ENCODE measurements at places on chromosomes 3 and 15.

DNA sequence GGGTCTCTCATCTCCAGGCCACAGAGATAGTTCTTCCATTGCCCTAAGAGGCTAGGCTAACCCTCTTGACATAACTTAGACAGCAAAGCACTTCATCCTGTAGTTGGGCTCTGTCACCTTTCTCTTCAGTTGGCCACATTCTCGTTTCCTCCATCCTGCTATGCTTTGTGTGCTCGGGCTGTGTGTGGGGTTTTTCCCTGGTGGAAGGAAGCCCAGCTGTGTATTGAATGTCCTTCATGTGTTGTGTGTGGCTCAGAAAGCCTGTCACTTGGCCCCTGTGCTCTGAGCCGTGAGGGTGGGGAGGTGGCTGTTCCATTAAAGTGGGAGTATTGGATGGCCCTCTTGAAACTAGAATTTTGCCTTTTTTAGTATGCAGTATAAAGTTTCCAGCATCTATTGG, 8.8 kb upstream of the EXOG start:
- DNase-seq = no peak

DNA sequence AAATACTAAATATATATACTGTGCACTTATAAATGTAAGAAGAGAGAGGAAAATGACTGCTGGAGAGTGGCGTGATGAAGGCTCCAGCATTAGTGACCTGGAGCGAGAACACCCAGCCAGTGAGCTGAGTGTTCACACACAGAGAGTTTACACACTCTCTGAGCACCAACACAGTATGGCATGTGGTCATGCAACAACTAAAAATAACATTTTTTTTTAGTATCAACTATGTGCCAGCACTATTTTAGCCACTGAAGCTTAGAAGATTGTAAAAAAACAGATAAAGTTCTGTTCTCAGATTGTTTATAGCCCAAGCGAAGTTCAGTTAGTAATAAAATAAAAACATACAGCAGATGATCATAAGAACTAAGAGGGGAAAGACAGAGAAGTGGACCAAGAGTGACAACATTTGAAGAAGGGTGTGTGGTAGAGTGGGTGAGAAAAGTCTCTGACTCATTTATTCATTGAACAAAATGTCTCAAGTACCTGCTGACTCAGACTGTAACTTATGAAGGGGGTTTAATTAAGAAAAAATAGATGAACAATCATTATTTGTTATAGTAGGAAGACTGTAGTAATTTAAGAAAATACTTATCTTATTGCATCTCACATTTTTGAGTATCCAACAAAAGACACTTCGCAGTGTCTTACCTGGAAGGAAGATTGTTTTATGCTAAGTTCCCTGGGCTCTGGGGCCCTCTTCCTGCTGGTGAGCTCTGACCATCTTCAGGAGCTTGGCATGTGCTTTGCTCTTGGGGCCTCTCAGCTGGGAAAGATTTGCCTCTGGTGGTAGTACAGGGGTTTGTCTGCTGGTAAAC, 43.8 kb downstream of the GAP43 start:
- DNase-seq = no peak

DNA sequence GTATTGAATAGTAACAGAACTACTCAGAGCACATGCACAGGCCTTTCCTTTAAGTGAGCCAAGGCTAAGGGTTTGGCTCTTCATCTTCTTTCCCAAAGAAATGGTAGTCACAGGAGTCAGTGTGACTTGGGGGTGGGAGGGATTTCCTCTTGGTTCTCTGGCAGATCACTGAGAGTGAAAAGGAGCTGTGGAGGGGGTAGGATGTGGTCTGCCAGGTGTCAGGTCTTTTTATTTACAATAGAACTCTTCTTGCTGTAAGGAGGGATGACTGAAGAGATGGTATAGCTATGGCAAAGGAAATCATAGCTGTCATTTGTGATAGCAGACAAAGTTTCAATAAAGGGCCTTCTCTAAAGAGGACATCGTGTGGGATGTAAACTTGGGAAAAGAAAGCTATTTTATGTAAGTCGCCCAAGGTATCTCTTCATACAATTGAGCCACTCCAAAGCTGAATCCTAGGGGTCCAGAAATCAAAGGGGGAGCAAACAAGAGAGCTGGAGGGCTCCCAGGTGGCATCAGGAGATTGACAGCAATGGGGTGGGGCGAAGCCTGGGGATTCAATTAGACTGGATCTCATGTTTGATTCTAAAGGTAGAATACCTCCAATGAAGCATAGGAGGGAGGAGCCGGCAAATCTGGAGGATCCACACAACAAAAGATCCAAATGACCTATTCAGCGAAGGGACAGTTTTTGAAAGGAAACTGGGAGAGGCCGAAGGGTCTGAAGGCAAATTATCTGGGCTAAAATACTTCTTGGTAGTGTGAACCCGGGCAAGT, 20.0 kb upstream of the CHD2 start:
- no peak for DNase-seq

- DNase-seq = no peak
Observed at GRCh38 chr15:34109797-34110663, 8.1 kb downstream of the PGBD4 start.

GRCh38 chr15:78054966-78055365, 22.5 kb downstream of the TBC1D2B start:
- no peak for DNase-seq

- no peak for DNase-seq
Observed at GRCh38 chr3:48413086-48413485, 16.8 kb downstream of the PLXNB1 start.

DNA sequence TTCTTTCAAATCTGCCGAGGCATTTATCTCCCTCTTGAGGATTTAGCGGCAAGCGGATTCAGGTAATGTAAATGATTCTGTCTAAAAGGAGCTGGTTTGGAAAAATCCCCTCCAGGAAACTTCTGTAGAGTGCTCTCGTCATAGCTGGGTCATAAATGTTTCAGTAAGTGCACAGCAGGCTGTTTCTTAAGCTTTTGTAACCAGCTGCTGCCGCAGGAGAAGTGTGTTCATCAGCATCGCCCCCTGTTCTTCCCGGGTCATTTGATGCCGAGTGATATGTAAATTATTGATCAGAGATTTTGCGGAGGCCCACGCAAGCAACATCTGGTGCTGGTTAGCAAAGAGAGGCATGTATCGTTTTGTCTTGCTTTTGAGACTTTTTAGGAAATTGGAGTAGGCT, 53.1 kb downstream of the DNASE1L3 start:
- no peak for DNase-seq

DNA sequence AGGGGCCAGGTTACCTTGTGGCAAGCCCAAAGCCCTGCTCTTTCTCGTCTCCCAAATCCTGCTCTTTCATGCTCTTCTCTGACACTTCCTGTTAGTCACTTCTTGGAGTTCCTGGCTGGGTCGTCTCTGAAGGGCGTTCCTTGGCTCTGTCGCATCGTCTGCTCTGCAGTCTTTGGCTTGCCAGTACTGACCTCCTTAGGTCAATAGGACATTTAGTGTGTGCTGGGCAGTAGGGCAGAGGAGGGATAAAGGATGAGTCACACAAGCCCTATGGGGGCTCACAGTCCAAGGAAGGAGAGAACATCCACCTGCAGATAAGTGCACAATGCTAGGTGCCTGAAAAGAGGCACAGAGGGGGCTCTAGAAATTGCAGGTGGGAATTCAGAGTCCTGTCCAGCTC, 87.5 kb downstream of the FAM43A start:
- DNase-seq = no peak

DNA sequence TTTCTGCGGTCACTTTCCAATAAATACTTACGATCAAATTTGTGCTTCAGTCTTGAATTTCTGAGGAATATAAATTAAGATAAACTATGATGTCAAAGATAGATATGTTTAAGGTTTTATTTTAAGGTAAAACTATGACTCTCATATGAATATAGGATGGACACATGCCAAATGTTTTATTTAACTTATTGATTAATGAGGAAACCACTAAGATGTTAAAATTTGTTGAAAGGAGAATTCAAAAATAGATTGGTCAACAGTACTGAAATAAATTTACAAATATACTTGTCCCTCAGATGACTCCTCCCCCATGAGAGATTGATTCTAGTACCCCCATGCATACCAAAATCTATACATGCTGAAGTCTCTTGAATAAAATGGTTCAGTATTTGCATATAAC, 319.7 kb upstream of the KCNH8 start:
- no peak for DNase-seq

GRCh38 chr3:105674437-105675065, 194.3 kb downstream of the CBLB start:
- DNase-seq = no peak

- peak; percentile 1 for DNase-seq
Observed at GRCh38 chr15:77032052-77032646, 37.2 kb downstream of the PSTPIP1 start.

- DNase-seq = no peak
Observed at GRCh38 chr3:20403986-20404740, 218.2 kb upstream of the SGO1 start.

DNA sequence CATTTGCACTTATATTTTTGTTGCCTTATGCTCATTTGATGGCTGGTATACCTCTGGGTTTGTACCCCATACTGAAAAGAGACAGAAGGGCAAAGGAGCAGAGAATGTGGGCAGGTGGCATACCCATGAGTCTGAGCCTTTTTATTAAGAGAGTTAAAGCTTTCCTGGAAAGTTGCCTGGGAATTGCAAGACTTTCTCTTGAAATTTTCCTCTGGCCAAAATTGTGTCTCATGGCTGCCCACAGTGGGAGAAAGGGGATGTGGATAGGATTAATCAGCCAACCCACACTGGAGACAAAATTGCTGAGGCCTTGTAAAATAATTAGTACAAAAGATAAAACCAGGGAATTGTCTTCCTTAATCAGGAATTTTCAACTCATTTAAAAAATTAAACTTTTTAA, 8.2 kb upstream of the NMD3 start:
- no peak for DNase-seq

- DNase-seq = no peak
Observed at GRCh38 chr3:4406746-4407568, 60.1 kb downstream of the SUMF1 start.

GRCh38 chr3:13217736-13218540, 144.7 kb upstream of the IQSEC1 start:
- no peak for DNase-seq

- DNase-seq = no peak
Observed at GRCh38 chr15:42159381-42160015, 3.1 kb upstream of the PLA2G4F start.

GRCh38 chr15:88711806-88712205, 73.0 kb downstream of the ISG20 start:
- DNase-seq = no peak

DNA sequence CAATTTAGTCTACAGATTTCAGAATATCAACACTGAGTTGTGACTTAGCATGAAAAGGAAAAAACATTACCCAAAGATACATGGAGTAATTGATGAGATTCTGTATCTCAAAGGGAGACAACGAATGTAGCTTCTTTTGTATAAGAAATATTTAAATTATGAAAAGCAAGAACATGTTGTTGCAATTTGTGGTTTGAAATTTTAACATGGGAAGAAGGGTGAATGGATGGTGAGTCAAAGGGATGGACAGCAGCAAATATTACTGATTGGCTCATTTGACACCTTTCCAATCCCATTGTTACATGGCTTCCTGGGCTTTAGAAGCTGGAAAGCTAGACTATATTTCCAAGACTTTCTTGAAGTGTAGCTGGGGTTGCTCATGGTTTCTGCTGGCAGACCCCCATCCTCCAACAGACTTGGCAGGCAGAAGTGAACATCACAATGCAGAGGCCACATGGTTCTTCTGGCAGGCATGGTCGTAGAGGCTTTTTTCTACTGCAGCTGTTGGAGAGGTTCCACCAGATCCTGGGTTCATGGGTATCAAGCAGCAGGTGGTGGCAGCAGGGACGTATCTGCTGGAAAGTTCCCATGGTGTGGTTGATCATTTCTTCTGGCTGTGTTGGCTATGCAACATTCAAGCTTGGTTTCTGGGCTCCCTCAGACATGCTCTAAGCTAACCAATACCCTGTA, 47.2 kb upstream of the KPNA4 start:
- no peak for DNase-seq

DNA sequence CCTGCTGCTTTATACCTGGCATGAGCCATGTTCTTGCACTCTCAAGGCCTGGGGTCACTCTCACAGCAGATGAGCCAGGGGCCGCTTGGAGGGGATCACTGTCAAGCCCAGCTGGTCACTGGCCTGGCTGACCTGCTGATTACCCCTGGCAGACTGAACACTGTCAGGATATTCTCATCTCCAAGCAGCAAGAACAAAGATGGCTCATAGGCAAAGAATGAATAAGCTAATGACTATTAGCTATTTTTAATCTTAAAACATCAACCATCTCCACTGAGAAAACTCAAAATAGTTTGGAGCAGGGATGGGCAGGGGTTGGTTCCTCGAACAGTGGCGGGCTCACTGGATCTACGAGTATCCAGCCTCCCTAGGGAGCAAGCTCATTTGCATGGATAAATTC, 64.4 kb upstream of the ACAN start:
- DNase-seq = no peak

GRCh38 chr15:63212050-63213004, 22.9 kb downstream of the RAB8B start:
- DNase-seq = no peak

- DNase-seq = no peak
Observed at GRCh38 chr3:133330065-133330464, 69.8 kb upstream of the BFSP2 start.

GRCh38 chr15:25090073-25090733, 135.4 kb downstream of the SNRPN start:
- DNase-seq = no peak

DNA sequence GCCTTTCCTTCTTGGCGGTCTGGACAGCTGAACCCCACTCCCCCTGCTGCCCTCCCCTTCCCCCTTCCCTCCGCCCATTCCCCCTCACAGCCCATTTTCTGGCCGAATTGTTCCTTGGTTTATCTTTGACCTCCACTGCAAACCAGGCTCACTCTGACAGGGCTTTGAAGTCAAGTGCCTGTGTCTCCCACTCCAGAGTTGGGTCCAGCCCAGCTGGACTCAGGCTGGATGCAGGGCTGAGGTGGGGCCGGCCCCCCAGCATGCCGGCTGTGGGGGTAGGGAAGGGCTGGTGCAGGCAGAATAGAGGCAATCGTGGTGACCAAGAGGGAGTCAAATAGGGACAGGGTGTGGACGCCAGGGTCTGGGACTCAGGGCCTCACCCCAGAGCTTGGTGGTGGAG, 57.0 kb upstream of the MRPS22 start:
- DNase-seq = no peak

GRCh38 chr15:79673416-79674123, 223.2 kb downstream of the MTHFS start:
- no peak for DNase-seq

DNA sequence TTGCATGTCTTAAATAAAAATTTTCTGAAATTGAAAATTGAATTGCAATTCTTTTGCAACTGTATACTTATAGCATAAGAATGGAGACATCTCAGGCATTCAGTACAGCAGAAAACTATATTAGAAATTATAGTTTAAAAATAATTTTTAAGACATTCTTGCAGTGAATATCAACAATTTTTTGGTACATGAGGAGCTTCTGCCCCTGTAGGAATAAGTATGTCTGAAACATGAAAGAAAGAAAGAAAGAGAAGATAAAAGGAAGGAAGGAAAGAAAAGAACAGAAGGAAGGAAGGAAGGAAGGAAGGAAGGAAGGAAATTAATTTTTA, 165.0 kb downstream of the GMNC start:
- no peak for DNase-seq

- DNase-seq = no peak
Observed at GRCh38 chr3:81931265-81932251, 170.1 kb upstream of the GBE1 start.

All from stimulated activated CD4-positive, alpha-beta T cell treated with anti-CD3 and anti-CD28 coated beads, Interleukin-4, amount 100 ng/mL, for 1 hour (primary cell).